Suppressor macrophage treated with lipopolysaccharide for 1 hour (primary cell): ENCODE measurements at places on chromosomes 5 and 9.

DNA sequence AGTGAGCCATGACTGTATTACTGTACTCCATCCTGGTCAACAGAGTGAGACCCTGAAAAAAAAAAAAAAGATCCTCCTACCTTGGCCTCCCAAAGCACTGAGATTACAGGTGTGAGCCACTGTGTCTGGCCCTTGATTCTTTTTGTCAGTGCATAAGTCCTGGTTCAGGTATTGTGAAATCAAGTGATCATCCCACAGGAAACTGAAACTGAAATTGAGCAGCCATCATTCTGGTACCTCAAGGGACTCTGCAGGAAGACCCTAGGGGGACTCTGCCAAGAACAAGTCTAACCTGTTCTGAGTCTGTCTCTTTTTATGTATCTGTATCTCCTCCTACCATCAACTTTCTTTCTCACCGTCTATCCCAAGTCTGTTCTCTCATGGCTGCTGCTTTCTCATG is 1.9 kb upstream of the DCAF10 start:
- DNase-seq = no peak

GRCh38 chr5:129717751-129718310 is 30.1 kb upstream of the MINAR2 start:
- DNase-seq = no peak

DNA sequence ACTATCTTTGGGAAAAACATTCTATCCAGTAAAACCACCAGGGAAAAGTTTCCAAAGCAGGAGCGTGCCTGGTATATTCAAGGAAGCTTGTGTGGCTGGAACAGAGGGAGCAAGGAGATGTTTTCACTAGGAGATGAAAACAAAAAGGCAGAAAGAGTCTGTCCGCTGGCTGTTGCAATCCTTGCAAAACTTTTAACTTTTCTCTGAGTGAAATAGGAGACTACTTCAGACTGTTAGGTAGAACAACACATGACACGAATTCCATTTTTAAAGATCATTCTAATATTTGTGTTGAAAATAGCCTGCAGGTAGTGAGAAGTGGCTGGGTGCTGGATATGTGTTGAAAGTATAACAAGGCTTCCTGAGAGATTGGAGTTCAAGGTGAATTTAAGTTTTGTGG is 69.5 kb downstream of the PRR16 start:
- DNase-seq = no peak

DNA sequence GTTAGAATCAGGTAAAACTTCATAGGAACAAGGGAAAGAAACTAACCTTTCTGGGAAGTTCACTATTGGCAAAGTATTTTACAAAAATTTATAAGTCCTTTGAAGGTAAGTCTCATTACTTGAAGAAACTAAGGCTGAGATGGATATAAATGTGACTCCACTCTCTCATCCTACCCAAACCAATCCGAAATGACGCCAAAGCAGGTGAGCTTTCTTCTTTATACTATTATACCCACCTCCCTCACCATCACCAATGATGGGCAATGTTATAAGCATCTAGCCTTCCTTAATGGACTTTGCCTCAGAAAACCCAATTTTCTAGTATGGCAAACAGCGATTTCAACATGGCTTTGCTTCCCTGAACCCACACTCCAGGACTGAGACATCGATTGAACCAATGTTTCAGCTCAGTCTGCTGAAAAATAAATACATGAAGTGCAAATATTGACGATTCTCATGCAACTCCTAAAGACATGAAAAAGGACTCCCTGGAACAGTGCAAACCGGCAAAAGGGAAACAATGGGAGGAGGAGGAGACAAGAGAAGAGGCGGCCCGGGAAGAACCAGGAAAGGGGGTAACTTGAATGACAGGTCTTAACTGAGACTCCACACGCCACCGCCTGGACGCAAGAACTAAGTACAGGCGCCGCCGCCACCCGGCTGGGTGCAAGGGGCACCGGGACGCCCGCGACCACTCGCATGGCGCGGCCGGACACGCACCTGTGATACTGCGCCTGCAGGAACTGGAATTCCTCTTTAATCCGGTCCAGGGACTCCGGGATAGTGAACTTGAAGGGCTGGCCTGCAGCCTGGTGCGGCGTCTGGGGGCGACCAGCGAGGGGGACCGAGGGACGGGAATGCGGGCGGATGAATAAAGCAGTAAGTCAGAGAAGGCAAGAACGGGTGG is 2.5 kb downstream of the TLE1 start:
- peak; percentile 76 for DNase-seq

- no peak for DNase-seq
Measured at GRCh38 chr5:83895860-83896259, 175.2 kb upstream of the HAPLN1 start.

GRCh38 chr5:109325456-109325855 is 84.3 kb downstream of the PJA2 start:
- no peak for DNase-seq

- peak; percentile 38 for DNase-seq
Measured at GRCh38 chr5:10634050-10634449, 70.2 kb downstream of the ANKRD33B start.
